Airway epithelial cell (primary cell): ENCODE measurements at places on chromosomes 5 and 9. TPM values are rescaled to one million over a fixed set of nuclear protein-coding genes. Genes with fewer than 3 reads are reported as not detected.

The FOXD4L4 gene
- total RNA-seq, result 0.07 and 0.19 TPM in 2 replicates

The PCDHGA7 gene
- 0.92 and 1.2 TPM in 2 replicates for total RNA-seq

The COL5A1 gene
- total RNA-seq, result 16.2 and 21.2 TPM in 2 replicates

The VLDLR gene
- 11.8 and 15.2 TPM in 2 replicates for total RNA-seq

The FBXO4 gene
- 5.2 and 6.6 TPM in 2 replicates for total RNA-seq

The DIPK1B gene
- total RNA-seq, result 5.3 and 5.5 TPM in 2 replicates

The GKAP1 gene
- total RNA-seq, result 0.56 and 3.5 TPM in 2 replicates

The TMEFF1 gene
- 0.74 and 0.99 TPM in 2 replicates for total RNA-seq

The RNF145 gene
- 86.4 and 87.9 TPM in 2 replicates for total RNA-seq

The SCGB3A2 gene
- total RNA-seq, result not detected in 2 replicates

The HAVCR2 gene
- total RNA-seq, result not detected in 2 replicates
